ENCODE measurements at places on chromosomes 11 and 22.

- peaks cover 17% of the 10 kb centered on the region for H3K4me1 ChIP-seq
These were observed 17.3 kb downstream of the PHLDA2 start for GRCh38 chr11:2911785-2912391.

DNA sequence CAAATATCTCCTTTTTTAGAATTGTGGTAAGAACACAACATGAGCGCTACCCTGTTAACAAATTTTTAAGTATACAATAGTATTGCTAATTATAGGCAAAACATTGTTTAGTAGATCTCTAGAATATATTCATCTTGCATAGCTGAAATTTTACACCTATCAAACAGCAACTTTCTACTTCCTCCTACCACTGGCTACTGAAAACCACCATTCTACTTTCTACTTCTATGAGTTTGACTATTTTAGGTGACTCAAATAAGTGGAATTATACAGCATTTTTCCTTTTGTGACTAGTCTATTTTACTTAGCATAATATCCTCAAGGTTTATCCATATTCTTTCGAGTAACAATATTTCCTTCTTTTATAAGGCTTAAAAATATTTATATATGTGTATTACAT is 128.4 kb downstream of the FAM76B start:
- no peak overlapping the region for H3K27ac ChIP-seq
- no peaks in the 10 kb centered on the region for H3K36me3 ChIP-seq
- H3K4me3 ChIP-seq: no peak overlapping the region
- H3K27me3 ChIP-seq: no peaks in the 10 kb centered on the region
- DNase-seq: no peak
- H3K4me1 ChIP-seq: no peaks in the 10 kb centered on the region

- no peak overlapping the region for H3K4me3 ChIP-seq
- H3K36me3 ChIP-seq: peaks cover 38% of the 10 kb centered on the region
- no peak for DNase-seq
- H3K27me3 ChIP-seq: no peaks in the 10 kb centered on the region
- H3K27ac ChIP-seq: no peak overlapping the region
These were observed 62.2 kb downstream of the ARFGAP3 start for GRCh38 chr22:42794551-42795510.

- peak; percentile 76 for DNase-seq
- H3K36me3 ChIP-seq: no peaks in the 10 kb centered on the region
- no peak overlapping the region for H3K4me3 ChIP-seq
- H3K27ac ChIP-seq: peak overlapping the region; percentile 47
- peaks cover 14% of the 10 kb centered on the region for H3K4me1 ChIP-seq
These were observed 47.0 kb downstream of the GAB2 start for GRCh38 chr11:78370406-78371172.

GRCh38 chr11:9569588-9570164 is 3.8 kb upstream of the WEE1 start:
- H3K27ac ChIP-seq: peak overlapping the region; percentile 96
- H3K27me3 ChIP-seq: no peaks in the 10 kb centered on the region
- H3K4me3 ChIP-seq: peak overlapping the region; percentile 5
- no peak for DNase-seq
- peaks cover 31% of the 10 kb centered on the region for H3K4me1 ChIP-seq
- no peaks in the 10 kb centered on the region for H3K36me3 ChIP-seq

GRCh38 chr11:89495951-89496350 is 4.8 kb upstream of the NOX4 start:
- no peak overlapping the region for H3K4me3 ChIP-seq
- no peak overlapping the region for H3K27ac ChIP-seq
- no peaks in the 10 kb centered on the region for H3K36me3 ChIP-seq
- peaks cover 3% of the 10 kb centered on the region for H3K4me1 ChIP-seq

- no peak overlapping the region for H3K4me3 ChIP-seq
- H3K27me3 ChIP-seq: no peaks in the 10 kb centered on the region
- no peak for DNase-seq
- H3K36me3 ChIP-seq: peaks cover 83% of the 10 kb centered on the region
- no peak overlapping the region for H3K27ac ChIP-seq
These were observed 8.9 kb downstream of the PLCB3 start for GRCh38 chr11:64260147-64260708.

DNA sequence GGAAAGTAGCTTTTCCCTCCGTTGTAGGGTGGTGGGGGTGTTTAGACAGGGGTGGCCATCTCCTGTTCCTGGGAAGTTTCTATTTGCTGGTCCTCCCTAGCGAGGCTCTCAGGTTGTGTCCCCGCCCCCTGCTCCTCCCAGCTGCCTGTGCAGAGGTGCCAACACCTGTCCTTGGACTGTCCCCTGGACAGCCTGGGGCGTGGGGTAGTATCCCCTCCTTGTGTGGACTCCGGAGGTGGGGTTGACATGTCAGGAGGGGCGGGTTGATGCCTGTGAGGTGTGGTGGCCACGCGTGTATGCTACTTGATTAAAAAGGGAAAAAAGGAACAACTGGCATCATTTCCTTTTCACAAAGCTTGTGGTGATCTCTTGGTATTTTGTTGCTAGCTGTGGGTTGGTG is 14.3 kb upstream of the RANBP1 start:
- no peak for DNase-seq
- no peak overlapping the region for H3K27ac ChIP-seq
- H3K4me3 ChIP-seq: no peak overlapping the region
- H3K4me1 ChIP-seq: peaks cover 12% of the 10 kb centered on the region
- H3K36me3 ChIP-seq: peaks cover 72% of the 10 kb centered on the region

Measured in muscle of leg (tissue), 16 donors.